ENCODE measurements at places on chromosomes 12 and 14.

DNA sequence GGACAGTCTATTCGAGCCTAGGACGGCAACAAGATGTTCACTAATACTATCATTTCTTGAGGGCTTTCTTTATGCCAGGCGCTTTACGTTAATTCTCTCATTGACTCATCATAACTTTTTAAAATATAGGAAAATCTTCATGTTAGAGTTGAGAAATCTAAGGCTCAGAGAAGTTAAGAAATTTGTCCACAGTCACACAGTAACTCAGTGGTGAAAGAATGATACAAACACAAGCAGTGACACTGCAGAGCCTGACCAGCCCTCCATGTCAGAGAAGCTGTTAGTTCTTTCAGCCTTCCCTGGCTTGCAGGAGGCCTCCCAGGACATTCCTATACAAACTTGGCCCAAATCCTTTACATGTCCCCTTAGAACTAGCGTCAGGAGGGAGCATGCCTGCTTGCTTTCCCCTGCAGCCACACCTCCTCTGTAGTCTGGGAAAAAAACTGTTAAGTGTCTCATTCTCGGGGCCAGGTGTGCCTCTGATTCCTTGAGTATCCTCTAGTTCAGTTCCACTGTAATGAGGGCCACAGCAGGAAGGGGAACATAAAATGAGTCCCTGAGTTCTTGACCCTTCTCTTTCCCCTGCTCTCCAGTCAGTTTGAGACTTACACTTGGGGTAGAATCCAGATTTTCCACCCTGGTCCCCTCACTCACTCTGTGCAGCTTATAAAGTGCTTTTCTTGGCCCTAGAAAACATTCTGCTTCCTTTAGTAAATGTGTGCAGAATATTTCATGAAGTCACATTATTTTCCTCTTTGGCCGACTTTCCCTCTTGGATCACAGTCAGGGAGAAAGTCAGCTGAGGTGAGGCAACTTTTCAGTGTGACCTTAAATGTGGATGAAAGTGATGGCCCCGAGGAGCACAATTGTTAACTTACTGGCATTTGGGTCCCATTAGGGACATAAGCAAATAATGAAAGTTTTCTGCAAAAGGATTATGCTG lies 152.2 kb upstream of the HIF1A start:
- peak; percentile 54 for DNase-seq

DNA sequence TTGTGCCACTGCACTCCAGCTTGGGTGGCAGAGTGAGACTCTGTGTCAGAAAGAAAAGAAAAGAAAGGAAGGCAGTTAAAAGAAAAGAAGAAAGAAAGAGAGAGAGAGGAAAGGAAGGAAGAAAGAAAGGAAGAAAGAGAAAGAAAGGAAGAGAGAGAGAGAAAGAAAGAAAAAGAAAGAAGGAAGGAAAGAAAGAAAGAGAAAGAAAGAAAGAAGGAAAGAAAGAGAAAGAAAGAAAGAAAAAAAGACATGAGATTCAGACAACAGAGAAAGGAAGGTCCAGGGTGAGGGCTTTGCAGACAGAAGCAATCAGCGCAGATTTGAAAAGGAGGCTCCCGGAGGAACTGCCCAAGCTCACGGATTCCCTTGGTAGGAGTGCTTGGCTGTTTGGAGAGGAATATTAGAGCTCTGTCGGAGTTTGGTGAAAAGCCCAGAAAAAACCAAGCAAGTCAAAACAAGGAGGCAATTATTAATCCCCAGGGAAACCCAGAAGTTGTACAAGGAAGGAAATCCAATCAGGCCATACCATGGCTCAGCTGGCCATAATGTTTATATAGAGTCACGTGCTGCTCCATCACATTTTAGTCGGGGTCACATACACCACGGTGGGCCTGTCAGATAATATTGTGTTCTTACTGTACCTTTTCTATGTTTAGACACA lies 11.6 kb upstream of the CCDC85C start:
- no peak for DNase-seq

DNA sequence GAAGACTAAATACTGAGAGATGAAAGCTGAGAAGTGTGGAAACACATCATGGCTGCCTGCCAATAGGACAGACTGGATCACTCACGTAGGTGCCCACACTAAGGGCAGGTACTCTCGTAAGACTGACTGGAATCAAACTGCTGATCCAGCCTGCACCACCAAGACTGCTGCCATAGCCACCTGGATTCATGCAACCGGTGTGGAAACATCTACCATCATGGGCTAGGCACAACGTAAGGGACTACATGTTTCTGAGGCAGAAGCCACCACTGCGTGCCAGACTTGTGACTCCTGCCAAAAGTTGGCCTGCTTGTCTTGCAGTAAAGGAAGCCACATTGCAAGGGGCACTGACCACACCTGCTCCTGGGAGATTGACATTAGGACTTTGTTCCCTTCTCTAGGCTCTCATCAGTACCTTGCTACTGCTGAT lies 3.8 kb downstream of the POMT2 start:
- DNase-seq = no peak

DNA sequence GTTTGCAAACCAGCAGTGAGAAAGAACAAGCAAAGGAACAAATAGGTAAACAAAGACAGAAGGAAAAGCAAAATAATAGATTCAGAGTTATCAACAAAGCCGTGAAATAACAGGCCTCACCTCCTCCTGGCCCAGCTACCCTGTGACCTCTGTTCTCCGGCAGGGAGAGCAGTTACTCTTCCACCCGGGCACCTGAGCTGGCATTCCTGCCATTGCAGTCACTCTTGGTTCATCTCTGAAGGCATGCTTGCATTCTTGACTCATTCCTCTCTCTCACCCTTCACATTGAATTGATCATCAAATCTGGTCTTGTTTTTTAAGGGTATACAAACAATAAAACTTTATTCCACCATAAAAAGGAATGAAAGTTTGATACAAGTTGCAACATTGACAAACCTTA lies 95.1 kb downstream of the TTC8 start:
- DNase-seq = no peak

DNA sequence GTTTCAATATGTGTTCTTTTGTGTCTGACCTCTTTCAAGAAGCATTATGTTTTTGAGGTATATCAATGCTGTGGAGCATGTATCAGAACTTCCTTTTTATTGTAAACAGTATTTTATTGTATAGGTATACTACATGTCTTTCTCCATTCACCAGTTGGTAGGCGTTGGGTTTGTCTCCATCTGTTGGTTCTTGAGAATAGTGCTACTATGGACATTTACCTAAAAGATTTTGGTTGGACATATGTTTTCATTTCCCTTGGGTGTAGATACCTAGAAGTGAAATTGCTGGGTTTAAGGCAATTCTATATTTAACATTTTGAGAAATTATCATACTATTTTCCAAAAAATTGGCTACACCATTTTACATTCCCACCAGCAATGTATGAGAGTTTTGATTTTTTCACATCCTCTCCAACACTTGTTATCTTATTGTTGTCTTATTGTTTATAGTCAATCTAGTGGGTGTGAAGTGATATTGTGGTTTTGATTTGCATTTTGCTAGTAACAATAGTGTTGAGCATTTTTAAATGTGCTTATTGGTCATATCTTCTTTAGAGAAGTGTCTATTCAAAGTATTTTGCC lies 409.2 kb downstream of the IPO8 start:
- peak; percentile 55 for DNase-seq

- DNase-seq = no peak
Measured at GRCh38 chr14:77055306-77055705, 26.8 kb upstream of the IRF2BPL start.

DNA sequence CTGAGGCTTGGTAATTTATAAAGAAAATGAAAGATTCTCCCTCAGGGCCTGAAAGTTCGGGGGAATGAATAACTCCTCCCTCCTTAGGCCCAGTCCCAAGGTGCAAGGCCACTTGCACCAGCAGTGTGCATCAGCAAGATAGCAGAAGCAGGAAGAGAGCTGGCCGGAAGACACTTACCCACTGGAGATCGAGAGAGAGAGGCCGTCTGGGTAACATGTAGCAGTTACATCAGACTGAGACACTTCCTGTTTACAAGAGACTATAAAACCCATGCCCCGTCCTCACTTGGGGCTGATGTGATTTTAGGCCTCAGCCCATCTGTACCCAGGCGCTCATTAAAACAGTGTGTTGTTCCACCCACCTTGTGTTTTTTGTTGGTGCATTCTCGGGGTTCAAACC lies 85.2 kb downstream of the TMTC3 start:
- no peak for DNase-seq

- no peak for DNase-seq
Measured at GRCh38 chr14:60092526-60092920, 800 bp downstream of the PCNX4 start.

DNA sequence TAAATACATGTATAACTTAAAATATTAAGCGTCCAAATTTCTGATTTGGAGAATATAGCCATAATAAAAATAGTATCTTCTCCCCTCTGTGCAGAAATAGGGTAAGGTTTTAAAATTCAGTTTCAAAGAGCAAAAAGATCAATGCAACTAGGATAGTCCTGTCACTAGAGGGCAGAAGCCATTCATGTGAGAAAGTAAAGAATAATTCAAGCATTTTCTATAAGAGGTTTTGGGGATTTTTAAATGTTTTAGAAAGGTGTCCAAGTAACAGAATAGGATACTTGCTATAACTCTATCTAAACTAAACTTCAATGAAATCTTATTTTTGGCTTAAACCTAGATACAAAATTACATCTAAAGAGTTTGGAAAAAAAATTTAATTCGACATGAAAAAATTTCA lies 50.3 kb downstream of the ADAMTS20 start:
- DNase-seq = peak; percentile 4

DNA sequence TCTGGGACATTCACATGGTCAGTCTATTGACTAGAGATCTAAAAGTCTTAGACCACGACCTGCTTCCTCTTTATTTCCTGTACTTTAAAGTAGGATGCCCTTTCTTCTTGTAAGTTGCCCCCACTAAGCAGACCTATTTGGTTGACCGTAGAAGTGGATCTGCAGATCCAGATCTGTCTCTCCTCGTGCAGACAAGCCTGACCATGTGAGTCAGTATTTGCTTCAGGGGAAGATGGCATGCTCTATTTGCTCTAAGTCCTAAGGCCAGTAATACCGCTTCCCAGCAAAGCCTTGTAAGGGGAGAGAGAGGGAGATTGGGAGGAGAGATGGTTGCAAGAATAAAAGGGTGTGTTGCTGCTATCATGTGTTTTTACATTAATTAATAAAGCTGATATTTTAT lies 46.8 kb downstream of the KCNC2 start:
- DNase-seq = no peak

DNA sequence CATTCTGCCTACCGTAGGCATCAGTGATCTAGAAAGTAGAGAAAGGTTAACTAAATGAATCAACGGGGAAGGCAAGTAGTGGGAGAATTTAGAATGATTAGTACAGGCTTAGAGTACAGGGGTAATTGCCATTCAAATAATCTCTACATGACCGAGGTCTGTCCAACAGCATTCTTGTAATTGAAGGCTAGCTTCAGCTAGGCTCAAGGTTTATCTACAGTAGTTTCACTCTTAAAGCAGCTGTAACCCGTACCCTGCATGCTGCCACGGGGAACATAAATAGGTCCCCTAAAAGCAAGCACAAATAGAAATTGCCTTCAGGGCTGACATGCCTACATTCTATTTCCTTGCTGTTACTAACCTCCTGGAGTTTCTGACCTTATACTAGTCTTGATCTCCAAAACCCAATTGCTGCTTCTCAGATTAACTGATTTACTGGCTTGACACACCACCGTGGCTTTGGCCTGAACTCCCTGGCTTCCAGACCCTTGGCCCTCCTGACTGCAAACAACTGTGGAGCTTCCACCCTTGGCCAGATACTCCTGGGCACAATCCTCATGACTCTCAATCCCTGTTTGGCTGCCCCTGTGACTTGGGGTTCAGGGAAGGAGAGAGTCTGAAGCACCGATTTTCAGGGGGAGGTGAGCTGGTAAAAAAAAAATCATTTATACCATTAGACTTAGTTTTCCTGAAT lies 242.1 kb upstream of the FOXN3 start:
- DNase-seq = no peak

DNA sequence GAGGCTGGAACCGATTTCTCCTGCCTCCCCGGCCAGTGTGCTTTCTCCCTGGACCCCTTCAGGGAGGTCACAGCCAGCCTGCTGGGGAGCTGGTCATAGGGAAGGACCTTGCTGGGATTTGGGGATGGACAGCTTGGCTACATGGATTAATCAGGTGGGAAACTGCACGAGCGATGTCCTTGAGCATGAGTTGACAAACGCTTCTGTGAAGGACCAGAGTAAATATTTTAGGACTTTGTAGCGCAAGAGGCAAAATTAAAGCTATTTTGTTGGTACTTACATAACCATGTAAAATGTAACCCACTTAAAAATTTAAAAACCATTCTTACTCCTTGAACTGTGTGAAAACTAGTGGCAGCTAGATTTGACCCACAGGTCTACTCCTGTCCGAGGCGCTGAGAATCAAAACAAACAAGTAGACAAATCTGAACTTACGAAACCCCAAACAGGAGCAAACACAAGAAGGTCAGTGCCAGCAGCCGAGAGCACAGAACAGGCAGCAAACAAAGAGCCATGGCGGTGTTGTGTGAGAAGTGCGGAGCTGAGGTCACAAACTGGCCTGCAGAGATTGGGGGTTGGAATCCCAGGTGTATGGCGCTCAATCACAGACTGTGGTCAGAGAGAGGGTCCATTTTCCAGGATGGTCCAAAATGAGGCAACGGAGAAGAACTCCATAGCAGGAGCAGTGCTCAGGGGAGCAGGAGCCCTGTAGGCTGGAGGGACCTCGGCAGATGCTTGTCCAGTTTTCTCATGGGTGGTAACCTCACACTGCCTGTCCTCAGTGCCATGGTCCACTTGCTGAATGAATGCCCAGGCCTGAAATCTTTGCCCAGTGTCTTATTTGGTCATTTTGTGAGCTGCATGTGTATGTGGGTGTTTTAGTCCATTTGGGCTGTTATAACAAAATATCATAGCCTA lies 79.2 kb upstream of the CLMN start:
- DNase-seq = no peak

GRCh38 chr14:36510874-36511273 lies 9.2 kb downstream of the NKX2-1 start:
- no peak for DNase-seq

DNA sequence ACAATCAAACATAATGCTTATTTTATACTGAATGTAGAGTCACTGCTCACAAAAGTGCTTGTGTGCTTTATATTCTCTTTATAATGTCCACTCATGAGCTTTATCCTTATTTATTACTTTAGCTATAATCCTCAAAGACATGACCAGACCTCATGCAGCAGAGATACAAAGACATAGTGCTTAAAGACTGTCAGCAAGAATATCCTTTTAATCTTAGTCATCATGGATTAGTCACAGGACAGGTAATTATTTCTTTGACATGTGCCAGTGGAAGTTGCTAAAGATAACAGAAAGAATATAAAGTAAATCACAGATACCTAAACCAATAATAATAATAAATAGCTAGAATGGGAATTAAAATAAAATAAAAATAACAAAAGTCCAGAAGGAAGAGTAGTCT lies 707.5 kb downstream of the BCL11B start:
- no peak for DNase-seq

- DNase-seq = no peak
Measured at GRCh38 chr14:61733972-61734371, 28.2 kb upstream of the SNAPC1 start.

- DNase-seq = no peak
Measured at GRCh38 chr14:44339862-44340261, 167.2 kb downstream of the FSCB start.

Measured in foreskin fibroblast (primary cell).